ENCODE measurements at places on chromosomes 11 and 22.

- no peak for DNase-seq
Measured at GRCh38 chr22:44578516-44579230, 80.6 kb upstream of the RTL6 start.

GRCh38 chr22:22717664-22718063, 73.2 kb downstream of the GGTLC2 start:
- DNase-seq = no peak

GRCh38 chr11:35218956-35219355, 80.0 kb downstream of the CD44 start:
- no peak for DNase-seq

DNA sequence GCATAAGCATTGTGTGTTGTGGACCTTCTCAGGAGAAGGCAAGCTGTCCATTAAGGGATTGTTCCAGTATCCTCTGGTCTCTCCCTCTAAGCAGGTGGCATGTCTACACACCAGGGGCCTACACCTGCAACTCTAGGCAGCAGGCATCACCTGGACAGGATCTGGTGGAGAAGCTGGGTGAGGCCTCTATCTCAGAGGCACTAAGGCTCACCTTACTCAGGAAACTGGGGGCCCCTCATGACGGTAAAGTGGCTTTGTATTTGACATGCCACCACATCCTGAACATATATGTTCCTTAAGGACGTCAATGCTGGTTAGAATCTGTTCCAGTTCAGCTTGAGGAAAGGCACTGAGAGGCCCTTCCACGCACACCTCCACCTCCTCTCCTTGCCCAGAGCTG, 891.3 kb downstream of the OPCML start:
- DNase-seq = no peak

- no peak for DNase-seq
Measured at GRCh38 chr22:38073150-38074130, 10.5 kb downstream of the SLC16A8 start.

GRCh38 chr11:20926799-20927540, 257.6 kb downstream of the NELL1 start:
- DNase-seq = no peak

DNA sequence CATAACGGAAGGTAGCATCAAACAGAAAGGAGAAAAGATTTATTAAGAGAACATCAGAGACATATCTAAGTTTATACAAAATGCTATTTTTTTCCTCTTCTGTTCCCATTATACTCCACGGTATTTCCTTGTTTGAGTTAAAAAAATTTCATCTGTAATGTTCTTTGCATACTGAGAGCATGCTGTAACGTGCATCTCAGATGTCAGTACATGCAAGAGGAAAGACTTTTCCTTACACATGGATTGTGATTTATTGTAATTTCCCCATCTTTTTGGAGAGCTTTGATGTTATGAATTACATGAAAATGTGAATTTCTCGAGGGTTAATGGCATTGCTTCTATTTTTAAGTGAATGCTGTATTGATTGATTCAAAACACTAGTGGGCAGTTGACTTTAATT, 1164.0 kb downstream of the LRRC4C start:
- no peak for DNase-seq

- DNase-seq = no peak
Measured at GRCh38 chr11:25349537-25349936, 852.7 kb downstream of the LUZP2 start.

DNA sequence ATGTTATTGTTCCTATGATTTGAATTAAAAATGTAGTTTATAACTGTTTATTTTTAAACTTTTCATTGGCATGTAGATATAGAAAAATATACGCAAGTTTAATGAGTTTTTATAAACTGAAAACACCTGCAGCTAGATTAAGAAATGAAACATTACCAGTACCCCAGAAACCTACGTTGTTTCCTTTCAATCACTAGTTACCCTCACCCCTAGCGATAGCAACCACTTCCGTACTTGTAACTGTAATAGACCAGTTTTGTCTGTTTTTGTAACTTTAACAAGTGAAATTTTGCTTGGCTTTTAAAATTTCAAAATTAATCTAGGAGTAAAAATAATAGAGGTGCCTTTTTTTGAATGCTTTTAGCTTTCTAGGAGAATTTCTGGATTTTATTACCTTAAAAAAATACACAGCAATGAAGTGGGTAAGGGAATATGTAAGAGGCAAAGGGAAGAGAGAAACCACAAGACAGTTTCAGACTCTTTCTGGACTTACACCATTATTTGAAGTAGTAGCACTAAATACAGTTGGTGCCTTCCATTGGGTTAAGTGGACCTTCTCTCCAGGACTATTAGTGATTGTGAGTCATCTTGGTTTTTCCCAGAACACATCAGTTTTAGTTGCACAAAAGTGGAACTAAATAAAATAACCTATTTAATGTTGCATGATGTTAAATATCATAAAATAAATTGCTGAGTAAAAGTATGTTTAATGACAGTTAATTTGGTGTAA, 18.7 kb upstream of the NAT10 start:
- DNase-seq = no peak

DNA sequence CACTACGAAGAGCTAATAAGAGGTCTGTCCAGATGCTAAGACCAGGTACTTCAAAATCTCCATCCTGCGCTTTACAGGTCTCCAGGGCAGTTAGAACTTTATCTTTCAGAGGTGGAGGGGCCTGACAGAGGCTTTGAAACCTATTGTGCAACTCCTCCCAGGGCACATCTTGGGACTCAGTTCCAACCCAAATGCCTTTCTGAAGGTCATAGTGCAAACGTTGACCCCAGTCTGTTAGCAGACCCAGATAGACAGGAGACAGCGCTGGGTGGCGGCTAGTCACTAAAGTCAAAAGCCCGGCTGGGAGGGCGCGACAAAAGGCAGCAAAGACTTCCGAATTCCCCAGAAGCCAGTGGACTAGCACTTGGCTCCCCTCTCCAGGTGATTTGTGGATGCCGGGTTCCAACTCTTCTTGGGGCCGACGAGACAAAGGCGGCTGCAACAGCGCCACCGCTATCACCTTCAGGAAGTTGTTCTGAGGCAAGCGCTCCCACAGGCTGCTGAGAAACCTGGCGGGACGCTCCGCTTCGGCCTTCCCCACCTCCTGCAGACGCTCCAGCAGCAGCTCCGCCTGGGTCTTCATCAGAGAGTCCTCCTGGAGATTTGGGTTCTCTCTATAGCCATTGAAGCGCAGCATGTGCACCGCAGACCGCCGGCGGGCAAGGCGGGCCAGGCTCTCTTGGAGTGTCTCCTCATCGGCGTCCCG, 728 bp downstream of the FANCF start:
- DNase-seq = peak; percentile 28

- no peak for DNase-seq
Measured at GRCh38 chr11:73159297-73159696, 17.2 kb upstream of the FCHSD2 start.
